Stimulated activated CD4-positive, alpha-beta T cell treated with anti-CD3 and anti-CD28 coated beads, Interleukin-1b, Interleukin-23, amount 100 ng/mL, for 4 hours (primary cell): ENCODE measurements at places on chromosomes 13 and 19.

GRCh38 chr19:21751384-21751783 is 16.0 kb downstream of the ZNF100 start:
- DNase-seq, result no peak

GRCh38 chr19:7690779-7691258 is 10.2 kb downstream of the TRAPPC5 start:
- no peak for DNase-seq

DNA sequence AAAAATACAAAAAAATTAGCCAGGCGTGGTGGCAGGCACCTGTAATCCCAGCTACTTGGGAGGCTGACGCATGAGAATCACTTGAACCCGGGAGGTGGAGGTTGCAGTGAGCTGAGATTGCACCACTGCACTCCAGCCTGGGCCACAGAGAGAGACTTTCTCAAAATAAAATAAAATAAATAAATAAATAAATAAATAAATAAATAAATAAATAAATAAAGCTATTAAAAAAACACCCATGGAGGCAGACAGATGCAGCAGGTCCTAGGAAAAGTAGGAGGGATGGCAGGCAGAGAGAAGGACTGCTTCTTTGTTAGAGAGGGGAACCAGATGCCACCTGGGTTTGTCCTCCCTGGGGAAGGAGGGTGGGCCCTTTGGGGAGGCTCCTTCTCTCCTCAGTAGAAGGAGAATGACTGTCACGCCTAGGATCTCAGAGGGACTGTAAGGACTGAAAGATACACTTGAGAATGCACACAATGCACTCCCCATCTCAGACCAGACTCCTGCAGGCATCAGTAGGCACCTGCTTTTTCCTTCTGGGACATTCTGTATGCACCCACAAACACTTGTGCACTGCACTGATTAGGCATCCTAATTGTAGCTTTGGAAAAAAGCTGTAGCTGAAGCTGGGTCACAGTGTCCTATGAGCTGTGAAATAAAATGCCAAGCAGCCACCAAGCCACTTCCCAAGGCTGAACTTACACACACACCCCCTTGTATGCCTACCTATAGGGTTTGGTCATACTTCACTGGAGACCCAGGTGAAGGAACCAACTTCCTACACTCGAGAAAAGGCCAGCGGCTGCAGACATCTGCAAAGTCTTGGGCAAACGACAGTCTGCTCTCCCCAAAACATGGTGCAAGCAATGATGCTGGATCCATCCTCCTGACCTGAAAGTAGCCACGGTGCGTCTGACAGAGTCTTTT is 18.9 kb upstream of the SLC35E1 start:
- no peak for DNase-seq

GRCh38 chr13:78341032-78341431 is 262.3 kb downstream of the POU4F1 start:
- no peak for DNase-seq

GRCh38 chr19:40688309-40688708 is 2.1 kb downstream of the NUMBL start:
- DNase-seq, result no peak

- DNase-seq, result no peak
These were observed 43.2 kb downstream of the RGCC start for GRCh38 chr13:41500511-41500910.

DNA sequence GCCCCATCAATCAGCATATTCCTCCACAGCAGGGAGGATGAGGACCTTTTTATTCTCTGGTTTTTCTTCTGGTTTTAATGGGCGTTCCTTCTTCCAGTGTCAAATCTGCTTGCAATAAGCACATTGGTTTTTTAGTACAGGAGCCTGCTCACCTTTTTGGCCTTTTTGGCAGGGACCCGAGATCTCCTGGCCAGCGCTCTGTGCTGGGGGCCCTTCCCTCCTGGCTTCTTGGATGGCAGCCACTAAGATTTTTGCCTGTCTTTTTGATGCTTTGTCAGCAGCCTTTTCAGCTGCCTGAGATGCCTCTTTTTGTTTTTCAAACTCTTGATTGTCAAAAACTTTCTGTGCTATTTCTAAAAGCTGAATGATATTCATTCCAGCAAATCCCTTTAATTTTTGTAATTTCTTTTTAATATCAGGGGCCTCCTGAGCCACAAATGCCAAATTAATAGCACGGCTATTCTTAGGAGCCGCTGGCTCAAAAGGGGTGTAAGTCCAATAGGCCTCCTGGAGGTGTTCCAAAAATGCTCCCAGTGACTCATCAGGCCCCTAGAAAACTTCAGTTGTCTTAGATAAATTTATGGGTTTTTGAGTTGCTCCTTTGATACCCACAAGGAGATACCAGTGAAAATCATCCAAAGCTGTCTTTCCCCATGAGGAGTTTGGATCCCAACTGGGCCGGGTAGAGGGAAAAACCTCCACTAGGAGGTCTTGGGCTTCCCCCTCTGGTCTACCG is 73.0 kb downstream of the ZNF100 start:
- DNase-seq, result no peak
